ENCODE measurements at places on chromosomes 13 and 19.

DNA sequence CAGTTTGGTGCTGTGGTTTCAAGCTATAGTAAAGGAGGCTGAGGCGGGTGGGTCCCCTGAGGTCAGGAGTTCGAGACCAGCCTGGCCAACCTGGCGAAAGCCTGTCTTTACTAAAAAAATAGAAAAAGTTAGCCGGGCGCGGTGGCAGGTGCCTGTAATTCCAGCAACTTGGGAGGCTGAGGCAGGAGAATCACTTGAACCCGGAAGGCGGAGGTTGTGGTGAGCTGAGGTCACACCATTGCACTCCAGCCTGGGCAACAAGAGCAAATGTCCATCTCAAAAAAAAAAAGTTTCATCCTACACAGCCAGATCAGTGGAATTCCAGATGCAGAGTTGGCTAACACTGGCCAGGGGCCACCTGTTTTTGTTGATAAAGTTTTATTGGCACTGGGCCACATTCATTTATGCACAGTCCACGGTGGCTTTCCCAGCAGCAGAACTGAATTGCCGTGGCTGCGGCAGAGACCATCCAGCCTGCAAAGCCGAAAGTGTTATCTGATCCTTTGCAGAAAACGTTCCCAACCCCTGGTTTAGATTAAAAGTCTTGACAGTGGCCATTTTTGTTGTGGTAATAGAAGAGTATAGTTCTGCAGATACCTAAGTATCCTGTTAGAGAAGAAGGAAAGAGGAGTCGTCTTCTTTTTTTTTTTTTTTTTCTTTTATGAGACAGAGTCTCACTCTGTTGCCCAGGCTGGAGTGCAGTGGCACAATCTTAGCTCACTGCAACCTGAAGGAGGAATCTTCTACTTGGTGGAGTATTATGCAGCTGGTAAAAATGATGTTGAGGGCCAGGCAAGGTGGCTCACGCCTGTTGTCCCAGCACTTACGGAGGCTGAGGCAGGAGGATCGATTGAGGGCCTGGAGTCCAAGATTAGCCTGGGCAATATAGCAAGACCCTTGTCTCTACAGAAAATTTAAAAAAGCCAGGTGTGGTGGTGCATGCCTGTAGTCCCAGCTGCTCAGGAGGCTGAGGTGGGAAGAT is 8.7 kb downstream of the NCLN start:
- DNase-seq, result no peak

DNA sequence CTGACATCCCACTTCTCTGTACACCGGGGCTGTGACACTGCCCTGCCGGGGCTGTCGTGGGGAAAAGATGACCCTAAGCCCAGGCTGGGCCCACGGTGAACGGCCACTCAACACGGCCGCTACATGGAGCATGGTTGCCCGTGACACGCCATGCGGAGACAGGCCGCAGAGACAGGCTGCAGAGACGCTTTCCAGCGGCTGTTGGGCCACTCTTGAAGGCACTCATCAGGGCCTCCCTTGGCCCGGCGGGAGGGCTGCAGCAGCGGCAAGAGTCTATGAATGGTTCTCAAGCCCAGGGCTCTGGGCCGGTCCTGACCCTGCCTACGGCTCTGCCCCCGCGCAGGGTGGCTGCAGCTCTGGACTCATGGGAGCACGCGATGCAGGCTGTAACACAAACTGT is 22.1 kb downstream of the ADPRHL1 start:
- no peak for DNase-seq

- DNase-seq, result no peak
These were observed 843.0 kb upstream of the ATXN8OS start for GRCh38 chr13:69264362-69265334.

DNA sequence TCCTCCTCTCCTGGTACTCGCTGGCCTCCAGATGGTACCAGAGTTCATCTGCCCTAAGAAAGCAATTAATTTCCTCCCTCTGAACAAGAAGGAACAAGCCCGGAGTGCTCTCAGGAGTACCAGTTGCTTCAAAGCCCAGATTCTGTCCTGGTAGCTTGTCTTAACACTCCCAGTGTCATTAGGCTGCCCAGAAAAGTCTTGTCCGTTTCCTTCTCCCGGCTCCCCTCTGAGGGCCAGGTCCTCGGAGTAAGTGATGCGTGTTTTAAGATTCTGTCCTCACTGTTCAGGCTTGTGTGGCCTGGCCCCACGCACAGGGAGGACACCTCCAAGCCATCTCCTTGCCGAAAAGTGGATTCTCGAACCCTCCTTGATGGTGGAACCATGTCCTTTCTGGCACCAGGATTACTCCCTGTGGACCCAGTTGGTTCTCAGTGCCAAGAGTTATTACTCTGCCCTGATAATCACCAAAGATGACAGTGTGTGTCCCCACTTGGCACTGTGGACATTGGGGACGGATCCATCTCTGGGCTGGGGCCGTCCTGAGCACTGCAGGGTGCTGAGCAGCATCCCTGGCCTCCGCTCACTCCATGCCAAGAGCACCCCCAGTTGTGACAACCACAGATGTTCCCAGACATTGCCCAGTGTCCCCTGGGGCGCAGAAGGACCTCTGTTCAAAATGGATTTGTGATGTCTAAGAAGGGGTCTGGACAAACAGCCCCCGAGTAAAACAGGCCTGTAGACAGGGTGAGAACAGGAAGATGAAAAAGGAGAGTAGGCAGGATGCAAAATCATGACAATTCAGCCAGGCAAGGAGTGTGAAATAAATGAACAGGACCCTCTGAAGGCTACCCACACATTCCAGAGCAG is 52.4 kb downstream of the RFX2 start:
- DNase-seq, result no peak

- no peak for DNase-seq
These were observed 79.2 kb downstream of the UBL3 start for GRCh38 chr13:29771247-29771646.

- DNase-seq, result no peak
These were observed 551.0 kb upstream of the ATXN8OS start for GRCh38 chr13:69556540-69557196.

DNA sequence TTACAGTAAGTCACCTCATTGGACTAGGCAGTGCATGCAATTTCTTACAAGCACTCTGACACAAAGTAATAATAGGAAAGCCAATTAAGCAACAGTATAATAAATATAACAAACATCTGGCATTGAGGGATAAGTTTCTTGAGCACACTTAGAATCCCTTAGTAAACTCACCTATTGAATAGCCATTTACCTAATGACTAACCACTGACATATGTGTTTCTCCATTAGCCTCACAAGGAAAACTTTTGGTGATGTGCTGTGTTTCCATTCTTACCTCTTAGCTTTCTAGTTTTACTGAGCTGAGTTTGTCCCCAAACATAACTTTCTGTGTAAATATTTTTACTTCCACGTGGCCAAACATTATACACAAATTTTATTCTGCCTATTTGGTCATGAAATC is 47.4 kb upstream of the PCDH9 start:
- no peak for DNase-seq

GRCh38 chr13:95087746-95088305 is 213.4 kb downstream of the ABCC4 start:
- DNase-seq, result no peak

DNA sequence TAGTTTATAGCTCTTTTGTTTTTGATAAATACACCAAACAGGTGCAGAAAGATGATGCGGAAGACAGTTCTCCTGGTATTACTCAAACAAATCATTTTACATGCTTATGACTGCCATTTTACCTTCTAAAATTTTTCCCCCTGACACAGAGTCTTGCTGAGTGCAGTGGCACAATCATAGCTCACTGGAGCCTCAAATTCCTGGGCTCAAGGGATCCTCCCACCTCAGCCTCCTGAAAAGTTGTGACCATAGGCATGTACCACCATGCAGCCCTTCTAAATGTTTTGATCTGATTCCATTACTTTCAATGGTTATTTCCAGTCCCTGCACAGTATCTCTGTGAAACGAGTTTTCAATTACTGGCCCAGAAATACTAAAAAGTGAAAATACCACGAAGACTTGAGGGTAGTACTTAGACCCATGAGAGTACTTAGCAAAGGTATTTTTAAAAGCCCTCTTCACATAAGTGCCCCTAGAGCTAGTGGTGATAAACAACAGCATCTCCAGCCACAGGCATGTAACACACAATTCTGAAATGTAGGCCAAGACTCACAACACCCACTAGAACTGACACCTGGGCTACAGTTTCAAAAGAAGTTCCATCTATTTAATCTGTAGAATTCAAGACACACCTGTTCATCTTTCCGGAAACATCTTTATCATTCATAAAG is 11.3 kb downstream of the HSPH1 start:
- DNase-seq, result no peak

DNA sequence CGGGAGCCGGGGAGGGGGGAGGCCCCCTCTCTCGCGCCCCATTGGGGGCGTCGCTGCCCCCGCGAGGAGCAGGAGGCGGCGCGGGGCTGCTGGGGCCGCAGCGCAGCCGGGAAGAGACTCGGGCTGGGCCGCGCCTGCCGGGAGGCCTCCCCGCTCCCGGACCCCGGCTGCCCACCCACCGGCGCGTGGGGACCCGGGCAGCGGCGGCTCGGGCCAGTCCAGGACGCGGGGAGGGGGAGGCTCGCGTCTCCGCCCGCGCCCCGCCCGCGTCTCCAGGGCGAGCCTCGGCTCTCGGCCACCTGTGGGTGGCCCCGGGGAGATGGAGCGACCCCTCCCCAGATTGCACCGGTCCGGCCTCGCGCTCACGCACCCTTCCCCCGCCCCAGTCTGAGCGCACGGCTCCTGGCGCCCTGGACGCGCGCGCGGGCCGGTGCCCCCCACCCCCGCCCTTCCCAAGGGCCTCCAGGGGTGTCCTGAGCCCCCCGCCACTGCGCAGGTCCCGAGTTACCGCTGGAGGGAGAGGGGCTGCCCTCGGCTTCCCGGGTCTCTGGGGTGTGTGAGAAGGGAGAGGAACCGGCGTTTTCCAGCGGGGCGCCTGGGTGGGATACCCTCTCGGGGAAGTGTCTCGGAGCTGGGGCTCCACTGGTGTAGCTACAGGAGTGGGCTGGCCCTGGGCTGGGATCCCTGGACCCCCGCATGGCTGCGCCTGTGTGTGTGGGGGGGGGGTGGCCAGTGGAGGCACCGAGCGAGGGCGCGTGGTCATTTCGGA is 645 bp downstream of the PALM start:
- no peak for DNase-seq

DNA sequence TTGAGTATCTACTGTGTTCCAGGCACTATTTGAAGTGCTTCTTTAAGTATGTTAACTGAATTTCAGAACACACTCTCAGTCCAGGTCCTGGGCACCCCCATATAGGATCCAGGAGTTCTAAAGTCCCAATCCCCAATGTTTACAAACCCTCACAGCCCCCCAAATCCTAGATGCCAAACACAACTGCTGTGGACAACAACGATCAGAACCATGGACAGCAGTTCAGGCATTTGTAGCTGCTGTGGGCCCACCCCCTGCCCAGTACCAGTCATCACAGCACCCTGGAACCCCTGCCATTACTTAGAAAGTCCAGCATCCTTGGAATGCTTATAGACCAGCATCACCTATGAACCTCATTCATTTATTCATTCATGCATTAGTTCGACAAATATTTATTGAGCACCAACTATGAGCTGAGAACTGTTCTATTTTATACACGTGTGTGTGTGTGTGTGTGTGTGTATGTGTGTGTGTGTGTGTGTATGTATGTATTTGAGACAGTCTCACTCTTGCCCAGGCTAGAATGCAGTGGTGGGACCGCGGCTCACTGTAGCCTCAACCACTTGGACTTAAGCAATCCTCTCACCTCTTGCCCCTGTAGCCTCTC is 19.3 kb upstream of the SDHAF1 start:
- DNase-seq, result no peak

- DNase-seq, result no peak
These were observed 14.9 kb downstream of the SPART start for GRCh38 chr13:36331280-36331679.

DNA sequence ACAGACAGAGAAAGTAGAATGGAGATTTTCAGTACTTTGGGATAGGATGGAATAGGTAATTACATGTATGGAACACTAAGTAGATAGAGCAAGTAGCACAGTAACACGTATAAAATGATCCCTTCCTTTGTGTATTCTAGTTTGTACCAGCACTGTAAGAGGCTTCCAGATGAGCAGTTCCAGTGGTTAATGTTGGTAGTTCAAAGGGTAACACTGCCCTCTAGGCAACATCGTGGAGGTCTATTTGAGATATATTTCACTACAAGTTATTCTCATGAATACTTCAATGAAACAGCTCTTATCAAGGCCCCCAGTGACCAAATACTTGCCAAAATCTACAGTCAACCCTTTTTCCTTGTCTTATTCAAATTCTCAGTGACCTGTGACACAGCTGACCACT is 13.5 kb upstream of the ZNF563 start:
- no peak for DNase-seq

DNA sequence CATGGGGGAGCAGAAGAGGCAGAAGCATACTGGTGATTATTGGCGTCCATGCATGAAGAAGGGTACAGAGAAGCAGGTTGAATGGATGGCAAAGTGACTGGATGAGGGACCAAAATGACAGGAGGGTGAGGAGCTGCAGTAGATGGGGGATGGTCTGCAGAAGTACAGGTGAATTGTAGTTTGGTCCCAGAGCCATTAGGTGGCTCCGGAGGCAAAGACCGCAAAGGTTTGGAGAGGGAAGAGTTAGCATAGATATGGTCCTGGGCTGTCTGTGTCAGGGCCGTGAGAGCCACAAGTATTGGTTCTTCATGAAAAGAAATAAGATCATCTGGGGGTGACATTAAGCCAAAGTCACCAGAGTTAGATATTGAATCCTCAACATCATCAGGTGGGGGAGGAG is 59.0 kb upstream of the ZNF726 start:
- DNase-seq, result no peak

Data from stimulated activated CD4-positive, alpha-beta T cell treated with anti-CD3 and anti-CD28 coated beads, Interleukin-1b, Interleukin-23, amount 100 ng/mL, for 1 hour (primary cell).